ENCODE measurements at places on chromosomes 5 and 9. TPM values are rescaled to one million over a fixed set of nuclear protein-coding genes. Genes with fewer than 3 reads are reported as not detected.

SPINK13 gene
- not detected for total RNA-seq

RNF44 gene
- total RNA-seq: 32.0 TPM

SCGB3A2 gene
- total RNA-seq: not detected

IL7R gene
- total RNA-seq: 0.46 TPM

IFNK gene
- total RNA-seq: not detected

DHX29 gene
- 25.6 TPM for total RNA-seq

SPATA31E1 gene
- not detected for total RNA-seq

SHOC1 gene
- total RNA-seq: not detected

OR1J4 gene
- total RNA-seq: not detected

PCDHB6 gene
- total RNA-seq: 1.2 TPM

DOK3 gene
- total RNA-seq: 3.0 TPM

ENHO gene
- 1.9 TPM for total RNA-seq

SLC34A3 gene
- 0.07 TPM for total RNA-seq

SNX30 gene
- 5.3 TPM for total RNA-seq

CNTFR gene
- total RNA-seq: 0.14 TPM

INSL4 gene
- total RNA-seq: 13.9 TPM

AK8 gene
- 0.90 TPM for total RNA-seq

CTXN3 gene
- not detected for total RNA-seq

CCIN gene
- not detected for total RNA-seq

WNT8A gene
- total RNA-seq: not detected

COL23A1 gene
- not detected for total RNA-seq

KCTD16 gene
- total RNA-seq: 0.08 TPM

ACTBL2 gene
- total RNA-seq: 0.07 TPM

PLEKHG4B gene
- total RNA-seq: 0.90 TPM

CARTPT gene
- not detected for total RNA-seq

TMC1 gene
- total RNA-seq: 0.20 TPM

ACSL6 gene
- not detected for total RNA-seq

SREK1 gene
- total RNA-seq: 31.8 TPM

SPINK6 gene
- total RNA-seq: 0.39 TPM

LHX6 gene
- 0.38 TPM for total RNA-seq

RLN1 gene
- total RNA-seq: not detected

GRM6 gene
- total RNA-seq: not detected

EGFL7 gene
- total RNA-seq: 34.7 TPM

MEIKIN gene
- not detected for total RNA-seq

PCDHB3 gene
- total RNA-seq: not detected

CCNJL gene
- total RNA-seq: 13.7 TPM

SHC3 gene
- total RNA-seq: 0.46 TPM

ZNF366 gene
- not detected for total RNA-seq

PCA3 gene
- not detected for total RNA-seq

CDKN2B gene
- not detected for total RNA-seq

C5orf52 gene
- not detected for total RNA-seq

TAS2R1 gene
- total RNA-seq: not detected

SLC2A6 gene
- total RNA-seq: 24.2 TPM

CDC26 gene
- 43.4 TPM for total RNA-seq

Data from A549 treated with RU486 at 1 μM for 4 hours (cell line).